ENCODE measurements at places on chromosomes 3 and 15. TPM values are rescaled to one million over a fixed set of nuclear protein-coding genes. Genes with fewer than 3 reads are reported as not detected.
A peak's percentile ranks its signal among the peaks of the same experiment; 100 is the strongest.

DNA sequence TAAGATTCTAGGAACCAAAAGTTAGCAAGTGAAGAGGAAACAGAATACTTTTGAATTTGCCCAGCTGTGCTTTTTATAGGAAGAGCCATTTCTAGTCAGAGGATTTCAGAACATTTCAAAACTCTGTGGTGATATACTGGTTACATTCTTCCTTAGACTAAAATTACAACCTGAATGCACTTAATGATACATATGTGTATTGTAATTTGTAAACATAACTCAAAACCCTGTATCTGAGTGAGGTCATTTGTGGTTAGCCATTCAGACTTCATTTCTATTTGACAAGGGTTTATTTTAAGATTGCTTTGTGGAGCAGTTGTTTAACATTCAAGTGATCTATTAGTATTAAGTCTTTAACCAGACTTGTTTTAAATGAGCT lies 59.4 kb upstream of the TRIM71 start:
- DNase-seq, result no peak

DNA sequence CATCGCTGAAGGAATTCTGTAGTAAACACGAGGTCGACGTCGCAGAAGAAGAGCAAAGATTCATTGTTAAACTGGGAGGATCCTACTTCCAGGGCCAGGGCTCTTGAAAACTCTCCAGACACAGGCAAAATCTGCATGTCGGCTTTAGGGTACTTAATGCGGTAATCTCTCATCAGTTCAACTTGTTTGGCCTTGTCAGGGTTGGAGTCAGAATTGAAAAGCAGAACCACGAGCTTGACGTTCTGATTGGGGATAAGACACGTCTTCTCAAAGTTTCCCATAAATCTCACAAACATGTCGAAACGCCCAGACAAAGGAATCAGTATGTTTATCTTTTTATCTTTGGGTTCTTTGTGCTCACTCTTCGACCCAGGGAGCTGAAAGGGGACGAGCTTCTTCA lies 74.0 kb downstream of the CHSY1 start:
- no peak for DNase-seq

DNA sequence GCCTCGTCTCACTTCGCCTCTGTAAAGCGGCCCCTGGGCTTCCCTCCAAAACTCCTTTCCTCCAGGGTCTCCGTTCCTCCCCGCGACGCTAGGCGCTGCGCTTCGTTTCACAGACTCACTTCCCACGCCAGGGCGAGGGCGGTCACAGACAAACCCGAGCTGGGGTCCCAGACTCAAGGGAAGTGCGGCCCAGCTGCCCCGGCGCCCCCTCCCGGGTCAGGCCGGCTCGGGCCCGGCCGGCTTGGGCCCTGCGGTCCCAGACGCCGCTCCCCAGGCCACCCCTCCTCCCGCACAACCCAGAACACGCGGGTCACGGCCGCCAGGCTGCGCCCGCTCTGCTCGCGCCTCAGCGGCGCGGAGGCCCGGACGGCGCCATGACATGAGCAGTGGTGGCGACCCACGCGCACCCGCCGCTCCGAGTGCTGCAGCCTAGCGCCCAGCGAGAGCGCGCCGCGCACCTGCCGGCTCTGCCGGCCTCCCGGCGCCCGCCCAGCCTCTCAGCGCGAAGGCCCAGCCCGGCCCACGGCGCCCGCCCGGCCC lies 547 bp downstream of the NUP210 start:
- peak; percentile 84 for DNase-seq

CHRD gene
- total RNA-seq, result 8.7 TPM

DNA sequence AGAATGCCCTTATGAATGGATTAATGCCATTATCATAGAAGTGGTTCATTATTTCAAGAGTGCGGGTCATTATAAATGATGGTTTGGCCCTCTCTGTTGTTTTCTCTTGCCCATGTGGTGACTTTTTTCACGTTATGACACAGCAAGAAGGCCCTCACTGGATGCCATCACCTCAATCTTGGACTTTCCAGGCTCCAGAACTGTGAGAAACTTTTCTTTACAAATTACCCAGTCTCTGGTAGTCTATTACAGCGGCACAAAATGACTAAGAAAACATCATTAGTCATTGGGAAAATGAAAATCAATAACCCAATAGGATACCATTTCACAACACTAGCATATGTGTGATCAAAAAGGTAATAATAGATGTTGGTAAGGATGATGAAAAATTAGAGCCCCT lies 119.0 kb upstream of the LPP start:
- no peak for DNase-seq

DNA sequence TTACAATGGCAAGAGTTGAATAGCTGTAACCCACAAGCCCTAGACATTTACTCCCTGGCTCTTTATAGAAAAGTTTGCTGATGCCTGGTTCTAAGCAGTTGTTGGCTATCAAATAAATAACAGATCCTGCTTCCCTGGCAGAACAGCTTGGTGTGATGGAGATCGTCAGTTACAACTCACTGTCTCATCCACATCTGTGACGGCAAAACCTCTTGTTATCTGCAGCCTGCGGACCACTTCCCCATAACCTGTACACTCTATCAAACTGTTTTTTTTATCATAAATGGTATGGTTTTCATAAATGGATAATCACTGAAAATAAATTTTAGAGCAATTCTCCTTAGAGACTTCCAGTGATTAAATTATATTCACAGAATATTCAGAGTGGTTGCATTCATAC lies 14.1 kb downstream of the ZDHHC3 start:
- DNase-seq, result no peak

DNA sequence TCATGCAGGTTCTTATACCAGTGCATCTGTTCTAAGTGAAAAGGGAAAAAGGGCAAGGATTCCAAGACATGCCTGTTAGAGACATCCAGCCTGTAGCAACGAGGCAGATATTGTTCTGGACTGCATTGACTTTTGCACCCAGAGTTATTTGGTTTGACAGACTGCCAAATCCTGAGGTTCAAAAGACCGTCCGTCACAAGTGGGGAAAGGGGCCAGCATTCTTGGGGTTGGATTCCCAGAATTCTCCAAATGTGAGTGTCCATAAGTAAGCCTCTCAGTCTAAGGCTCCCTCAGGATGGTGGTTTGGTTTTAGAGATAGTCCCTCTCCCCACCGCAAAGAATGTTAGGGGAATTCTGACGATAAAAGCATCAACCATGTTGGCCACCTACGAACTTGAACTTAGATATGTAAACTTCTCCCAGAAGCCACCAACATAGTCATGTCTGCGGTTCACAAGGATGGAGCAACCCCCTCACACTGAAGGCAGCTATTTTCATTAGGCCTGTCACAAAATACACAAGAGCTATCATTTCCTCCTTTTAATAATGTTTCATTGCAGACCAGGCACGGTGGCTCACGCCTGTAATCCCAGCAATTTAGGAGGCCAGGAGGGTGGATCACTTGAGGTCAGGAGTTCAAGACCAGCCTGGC lies 13.6 kb upstream of the LACTB start:
- DNase-seq, result no peak

- DNase-seq, result no peak
Observed at GRCh38 chr3:43096761-43097160, 9.1 kb downstream of the POMGNT2 start.

All from Right ventricle myocardium inferior (tissue), 1 donor.